ENCODE measurements at places on chromosomes 2 and 18.

DNA sequence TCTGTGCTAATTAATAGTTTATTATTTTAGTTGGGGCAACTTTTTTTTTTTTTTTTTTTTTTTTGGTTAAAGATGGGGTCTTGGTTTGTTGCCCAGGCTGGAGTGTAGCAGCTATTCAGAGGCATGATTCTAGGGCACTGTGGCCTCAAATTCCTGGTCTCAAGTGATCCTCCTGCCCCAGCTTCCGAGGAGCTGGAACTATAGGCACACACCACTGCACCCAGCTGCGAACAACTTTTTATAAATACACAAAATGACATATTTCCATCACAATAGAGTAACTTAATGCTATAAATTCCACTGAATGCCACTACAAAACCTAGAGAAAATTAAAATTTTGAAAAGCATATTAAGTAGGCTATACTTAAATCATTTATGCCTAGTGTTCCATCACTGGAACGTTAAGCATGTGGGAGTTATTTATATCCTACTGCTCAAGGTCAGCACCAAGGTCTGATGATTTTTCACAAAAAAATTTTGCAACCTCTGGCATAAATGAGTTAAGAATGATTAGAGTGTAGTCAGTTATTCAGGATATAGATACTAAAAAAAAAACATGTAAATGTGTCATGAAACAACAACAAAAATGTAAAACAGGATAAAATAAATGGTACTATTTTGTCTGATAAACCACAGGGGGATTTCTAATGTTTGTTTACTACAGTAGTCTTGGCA is 46.8 kb downstream of the GFPT1 start:
- DNase-seq, result no peak

DNA sequence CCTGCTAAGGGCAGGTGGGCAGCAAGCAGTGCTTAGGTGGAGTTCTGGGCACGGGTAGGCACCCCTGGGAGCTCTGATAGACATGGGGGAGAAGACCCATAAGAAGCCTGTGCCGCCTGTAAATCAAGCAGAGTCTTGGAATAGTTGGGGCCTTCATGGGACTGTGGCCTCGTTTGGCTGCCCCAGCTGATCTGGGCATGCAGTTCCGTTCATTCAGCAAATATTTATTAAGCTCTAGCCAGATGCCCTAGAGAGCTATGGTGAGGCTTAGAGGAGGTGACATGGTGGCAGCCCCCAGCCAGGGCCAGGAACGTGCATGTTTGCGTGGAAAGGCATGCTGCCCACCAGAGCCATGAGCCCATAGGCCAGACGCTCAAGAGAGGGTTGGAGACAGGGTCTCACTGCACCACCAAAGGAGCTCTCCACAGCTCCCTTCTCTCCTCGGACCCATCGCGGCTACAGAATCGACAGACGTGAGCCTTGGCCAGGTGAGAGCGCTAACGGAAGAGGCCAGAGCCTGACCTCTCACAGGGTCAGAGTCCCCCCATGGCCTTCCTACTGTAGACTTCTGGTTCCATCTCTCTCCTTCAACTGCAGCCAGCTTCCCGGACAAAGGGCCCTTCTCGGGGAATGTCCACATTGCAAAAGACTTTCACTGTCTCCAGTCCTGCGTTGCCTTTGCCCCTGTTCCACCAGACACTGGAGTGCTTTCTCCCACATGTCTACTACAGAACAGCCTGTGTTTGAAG is 135.7 kb downstream of the INHBB start:
- DNase-seq, result no peak

DNA sequence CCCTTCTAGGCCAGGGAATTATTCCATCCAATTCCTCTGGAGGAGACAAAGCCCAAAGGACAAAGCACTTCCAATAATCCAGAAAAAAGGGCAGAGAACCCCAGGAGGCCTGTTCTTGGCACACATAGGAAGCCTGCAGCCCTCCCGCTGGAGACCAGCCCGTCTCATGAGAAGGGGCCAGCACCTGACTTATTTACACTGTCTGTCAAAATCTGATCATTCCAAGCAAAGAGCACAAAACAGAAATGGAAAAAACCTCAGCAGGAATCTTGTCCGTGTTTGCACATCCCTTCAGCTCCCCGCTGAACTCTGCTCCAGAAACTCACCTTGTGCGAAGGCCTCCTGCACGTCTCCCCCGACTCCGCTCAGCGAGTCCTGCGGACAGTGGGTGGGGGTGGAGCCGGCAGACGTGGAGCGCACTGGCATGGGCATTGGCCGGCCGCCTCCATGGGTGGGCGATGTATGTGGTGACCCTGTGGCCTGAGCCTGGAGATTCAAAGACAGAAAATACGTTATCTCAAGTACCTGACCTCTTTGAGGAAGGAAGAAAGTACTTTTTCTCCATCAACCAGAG is 46.2 kb upstream of the DNMT3A start:
- no peak for DNase-seq

- no peak for DNase-seq
Observed at GRCh38 chr18:54480616-54481015, 110.4 kb upstream of the DYNAP start.

DNA sequence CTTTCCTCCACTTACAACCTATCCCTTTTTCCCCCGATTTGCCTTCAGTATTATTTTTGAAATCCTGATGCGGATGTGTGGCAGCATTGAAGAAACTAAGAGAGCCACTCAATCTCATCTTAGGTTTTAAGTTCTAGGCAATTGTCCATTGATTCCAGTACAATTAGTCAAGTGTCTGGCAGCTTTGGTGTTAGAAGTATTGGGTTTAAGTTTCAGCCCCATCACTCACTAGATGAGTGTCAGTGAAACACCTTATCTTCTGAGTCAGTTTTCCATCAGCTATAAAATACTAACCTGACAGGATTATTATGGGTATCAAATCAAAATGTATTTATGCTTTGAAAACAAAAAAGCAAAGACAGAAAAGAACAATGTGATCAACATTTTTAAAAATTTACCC is 16.8 kb upstream of the CUL3 start:
- DNase-seq, result no peak
